Stimulated activated CD4-positive, alpha-beta T cell treated with anti-CD3 and anti-CD28 coated beads, Interleukin-12 subunit alpha, Interleukin-12 subunit beta, amount 100 ng/mL, for 4 hours (primary cell): ENCODE measurements at places on chromosomes 2 and 18.

DNA sequence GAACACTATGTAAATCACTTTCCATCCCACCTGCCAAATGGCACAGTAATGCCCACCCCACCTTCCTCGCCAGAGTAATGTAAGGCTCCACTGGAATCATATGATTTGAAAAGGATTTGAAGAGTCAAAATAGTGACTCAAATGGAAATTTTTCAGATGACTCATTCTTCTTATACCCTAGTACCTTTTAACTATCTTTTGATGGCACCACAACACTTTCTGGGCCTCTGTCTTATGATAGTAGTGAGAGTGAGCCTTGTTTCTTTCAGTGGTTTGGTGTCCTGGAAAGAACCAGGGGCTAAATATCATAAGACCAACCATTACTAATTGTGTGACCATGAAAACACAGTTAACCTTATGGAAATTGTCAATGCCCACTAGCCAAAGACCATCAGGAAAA, 235.4 kb upstream of the SLC14A2 start:
- no peak for DNase-seq

DNA sequence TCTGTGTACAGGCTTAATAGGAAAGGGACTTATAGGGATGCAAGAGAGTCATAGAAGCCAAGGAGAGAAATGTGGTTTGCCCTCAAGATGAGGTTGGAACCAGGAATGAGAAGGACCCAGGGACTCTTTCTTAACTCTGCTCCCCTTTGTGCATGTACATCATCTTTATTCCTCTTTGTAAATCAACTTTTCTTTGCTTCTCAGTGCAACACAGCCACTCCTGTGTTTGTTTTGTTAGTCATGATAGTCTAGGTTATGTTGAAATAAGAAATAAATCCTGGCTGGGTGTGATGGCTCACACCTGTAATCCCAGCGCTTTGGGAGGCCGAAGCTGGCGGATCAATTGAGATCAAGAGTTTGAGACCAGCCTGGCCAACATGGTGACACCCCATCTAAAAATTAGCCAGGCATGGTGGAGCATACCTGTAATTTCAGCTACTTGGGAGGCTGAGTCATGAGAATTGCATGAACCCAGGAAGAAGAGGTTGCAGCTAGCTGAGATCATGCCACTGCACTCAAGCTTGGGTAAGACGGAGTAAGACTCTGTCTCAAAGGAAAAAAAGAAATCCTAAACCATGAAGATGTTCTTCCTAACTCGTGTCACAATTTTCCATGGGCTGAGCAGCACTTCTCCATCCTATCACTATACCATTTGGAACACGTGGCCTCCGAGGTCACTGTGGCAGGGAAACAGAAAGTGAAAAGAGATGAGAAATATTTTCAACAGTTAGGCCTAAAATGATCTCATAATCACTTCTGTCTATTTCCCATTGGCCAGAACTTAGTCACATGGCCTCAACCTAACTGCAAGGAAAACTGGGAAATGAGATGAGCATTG, 73.0 kb upstream of the TMEM17 start:
- no peak for DNase-seq

- no peak for DNase-seq
These were observed 57.1 kb downstream of the ZFP36L2 start for GRCh38 chr2:43169099-43169945.

- DNase-seq: no peak
These were observed 57.3 kb upstream of the FAM117B start for GRCh38 chr2:202577250-202578183.

GRCh38 chr2:219404291-219404910, 13.8 kb upstream of the DES start:
- DNase-seq: no peak

- DNase-seq: no peak
These were observed 5.9 kb downstream of the RNF103 start for GRCh38 chr2:86617738-86618137.

GRCh38 chr18:41790687-41791086, 164.3 kb upstream of the PIK3C3 start:
- no peak for DNase-seq

- no peak for DNase-seq
These were observed 69.6 kb upstream of the RMDN2 start for GRCh38 chr2:37855283-37856041.

GRCh38 chr2:184114439-184114838, 483.9 kb upstream of the ZNF804A start:
- DNase-seq: no peak

- no peak for DNase-seq
These were observed 72.8 kb upstream of the FANCL start for GRCh38 chr2:58313926-58314325.

- no peak for DNase-seq
These were observed 739.7 kb downstream of the ERBB4 start for GRCh38 chr2:211798868-211799267.

DNA sequence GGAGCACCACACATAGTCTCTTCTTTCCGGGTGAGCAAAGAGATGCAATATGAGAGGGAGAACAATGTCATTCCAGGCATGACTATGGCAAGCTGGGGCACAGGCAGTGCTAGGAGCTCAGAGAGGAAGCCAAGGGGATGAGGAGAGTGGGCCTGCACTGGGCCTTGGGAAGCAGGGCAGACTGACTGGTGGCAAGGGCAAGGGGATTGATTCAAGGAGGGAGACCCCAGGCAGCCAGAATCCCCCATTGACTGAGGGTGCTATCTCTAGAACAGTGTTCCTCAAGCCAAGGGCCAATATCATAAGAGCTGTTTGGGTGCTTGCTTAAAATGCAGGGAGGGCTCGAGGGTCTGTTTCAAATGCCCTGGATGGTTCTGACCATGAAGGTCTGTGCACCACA, 36.1 kb downstream of the MARCO start:
- no peak for DNase-seq

DNA sequence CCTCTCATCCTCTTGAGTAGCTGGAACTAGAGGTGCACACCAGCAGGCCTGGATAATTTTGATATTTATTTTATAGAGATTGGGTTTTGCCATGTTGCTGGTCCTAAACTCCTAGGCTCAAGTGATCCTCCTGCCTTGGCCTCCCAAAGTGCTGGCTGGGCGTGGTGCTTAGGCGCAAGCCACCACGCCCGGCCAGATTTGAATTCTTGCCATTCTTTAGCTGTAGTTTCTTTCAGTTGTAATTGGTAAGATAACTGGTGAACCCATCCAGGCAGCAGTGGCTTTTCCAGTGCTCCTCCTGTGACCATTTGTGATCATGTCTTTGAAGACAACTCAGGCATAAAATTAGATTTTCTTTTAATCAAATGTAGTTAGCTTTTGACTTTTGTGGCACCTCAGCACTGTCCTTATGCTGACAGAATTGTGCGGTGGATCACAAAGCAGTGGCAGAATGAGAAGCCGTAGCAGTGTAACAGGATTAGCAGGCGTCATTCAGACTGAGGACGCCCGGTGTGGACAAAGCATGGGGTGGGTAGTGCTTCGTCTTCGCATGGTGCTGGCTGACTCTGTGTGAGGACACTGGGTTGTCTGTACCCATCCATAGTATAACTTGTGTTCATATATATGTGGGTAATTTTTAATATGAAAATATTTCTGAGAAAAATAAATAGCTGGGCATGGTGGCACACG, 30.0 kb upstream of the TOGARAM2 start:
- no peak for DNase-seq

- no peak for DNase-seq
These were observed 9.0 kb upstream of the TMEM214 start for GRCh38 chr2:27023740-27024139.

DNA sequence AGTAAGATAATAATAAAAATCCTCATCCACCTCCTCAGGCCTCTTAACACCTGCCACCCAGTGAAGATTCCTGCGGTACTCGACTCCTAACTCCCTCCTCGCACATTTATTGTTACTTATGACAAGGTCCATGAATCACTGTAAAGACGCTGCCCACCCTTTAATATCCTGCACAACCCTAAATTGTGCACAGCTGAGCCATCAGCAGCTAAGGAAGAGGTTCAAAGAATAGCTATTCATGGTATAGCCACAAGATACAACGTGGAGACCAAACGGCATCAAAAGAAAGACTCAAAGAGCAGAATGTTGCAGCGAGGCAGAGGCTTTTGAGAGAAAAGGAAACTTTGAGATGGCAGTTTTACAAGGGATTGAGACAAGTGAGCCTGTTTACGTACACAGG, 266.3 kb downstream of the SATB2 start:
- no peak for DNase-seq

GRCh38 chr2:59066787-59067399, 825.8 kb upstream of the FANCL start:
- DNase-seq: no peak

DNA sequence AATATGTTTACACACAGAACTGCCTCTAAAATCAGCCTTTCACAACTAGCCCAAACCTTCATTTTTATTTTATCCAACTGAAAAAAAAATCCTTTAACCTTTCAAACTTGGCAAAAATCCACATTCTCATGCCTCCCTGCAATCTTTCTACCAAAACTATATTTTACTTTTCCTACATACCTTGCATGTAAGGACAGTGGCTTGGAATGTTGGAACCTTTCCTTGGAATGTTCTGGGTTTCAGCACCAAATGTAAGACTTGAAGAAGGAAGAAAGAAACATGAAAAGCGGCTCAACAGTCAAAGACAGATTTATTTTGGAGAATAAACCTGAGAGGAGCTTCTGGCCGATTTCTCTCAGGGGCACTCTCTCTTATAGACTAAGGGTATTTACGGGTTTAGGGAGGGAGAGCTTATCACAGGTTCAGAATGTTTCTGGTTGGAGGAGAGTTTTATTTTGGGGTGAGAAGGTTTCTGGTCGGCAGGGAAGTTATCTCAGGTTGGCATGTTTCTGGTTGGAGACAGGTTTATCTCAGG, 79.7 kb downstream of the RRM2 start:
- DNase-seq: no peak

- no peak for DNase-seq
These were observed 79.4 kb downstream of the MARCHF4 start for GRCh38 chr2:216292886-216293301.

DNA sequence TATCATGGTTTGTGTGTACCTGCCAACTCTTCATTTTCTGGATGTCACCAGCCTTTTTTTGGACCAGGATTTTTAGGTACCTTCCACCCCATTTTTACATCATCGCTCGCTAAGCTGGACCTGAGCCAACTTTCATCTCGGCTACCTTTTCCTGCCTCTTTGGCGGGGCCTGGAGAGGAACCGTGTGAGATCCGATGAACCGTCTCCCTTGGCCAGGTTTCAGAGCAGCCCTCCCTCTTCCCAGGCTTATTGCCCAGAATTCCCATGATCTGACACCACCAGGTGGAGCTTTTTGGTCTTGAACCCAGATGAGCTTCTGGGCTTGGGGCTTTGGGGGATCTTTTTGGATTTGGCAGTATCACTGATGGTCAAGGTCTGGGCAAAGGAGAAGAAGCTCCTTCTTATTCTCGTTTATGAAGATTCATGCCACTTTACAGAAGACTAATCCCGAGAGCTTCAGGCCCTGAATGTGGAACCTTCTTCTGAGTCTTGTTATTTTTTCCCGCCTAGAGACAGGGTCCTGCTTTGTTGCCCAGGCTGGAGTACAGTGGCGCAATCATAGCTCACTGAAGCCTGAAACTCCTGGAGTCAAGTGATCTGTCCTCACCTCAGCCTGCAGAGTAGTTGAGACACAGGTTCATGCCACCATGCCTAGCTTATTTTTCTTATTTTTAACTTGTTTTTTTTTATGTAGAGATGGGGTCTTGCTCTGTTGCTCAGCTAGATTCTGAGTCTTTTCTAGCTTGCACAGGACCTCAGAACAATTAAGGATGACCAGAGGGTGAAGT, 50.4 kb downstream of the GATA6 start:
- DNase-seq: no peak

DNA sequence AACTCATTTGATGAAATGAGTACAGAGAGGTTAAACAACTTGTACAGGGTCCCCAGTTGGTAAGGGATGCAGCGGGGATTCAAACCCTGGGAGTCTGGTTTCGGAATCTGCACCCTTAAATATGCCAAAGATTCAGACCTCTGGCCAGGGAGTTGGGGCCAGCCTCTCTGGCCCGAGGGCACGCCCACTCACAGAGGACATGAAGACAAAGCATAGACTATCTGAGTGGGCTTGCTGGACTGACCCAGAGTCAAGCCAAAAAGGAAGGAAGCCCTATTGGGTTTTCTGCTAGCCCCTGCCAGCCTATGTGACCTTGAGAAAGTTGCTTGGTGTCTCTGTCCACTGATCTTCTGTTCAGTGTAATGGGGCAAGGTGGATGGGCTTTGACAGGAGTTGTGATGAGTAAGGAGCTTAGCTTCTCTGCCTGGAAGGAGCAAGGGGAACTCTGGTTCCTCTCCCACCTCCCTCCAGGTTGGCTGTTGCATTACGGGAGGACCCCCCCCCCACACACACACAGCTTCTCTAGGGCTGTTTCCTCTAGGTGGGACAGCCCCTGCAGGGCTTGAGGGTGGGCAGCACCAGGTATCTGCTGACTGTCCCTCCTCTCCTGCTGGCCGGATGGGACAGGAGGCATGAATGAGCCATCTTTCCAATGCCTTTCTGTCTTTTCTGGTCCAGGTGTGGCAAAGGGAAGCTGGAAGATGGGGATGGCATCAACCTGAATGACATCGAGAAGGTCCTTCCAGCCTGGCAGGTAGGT, 131.3 kb downstream of the CTIF start:
- DNase-seq: no peak

DNA sequence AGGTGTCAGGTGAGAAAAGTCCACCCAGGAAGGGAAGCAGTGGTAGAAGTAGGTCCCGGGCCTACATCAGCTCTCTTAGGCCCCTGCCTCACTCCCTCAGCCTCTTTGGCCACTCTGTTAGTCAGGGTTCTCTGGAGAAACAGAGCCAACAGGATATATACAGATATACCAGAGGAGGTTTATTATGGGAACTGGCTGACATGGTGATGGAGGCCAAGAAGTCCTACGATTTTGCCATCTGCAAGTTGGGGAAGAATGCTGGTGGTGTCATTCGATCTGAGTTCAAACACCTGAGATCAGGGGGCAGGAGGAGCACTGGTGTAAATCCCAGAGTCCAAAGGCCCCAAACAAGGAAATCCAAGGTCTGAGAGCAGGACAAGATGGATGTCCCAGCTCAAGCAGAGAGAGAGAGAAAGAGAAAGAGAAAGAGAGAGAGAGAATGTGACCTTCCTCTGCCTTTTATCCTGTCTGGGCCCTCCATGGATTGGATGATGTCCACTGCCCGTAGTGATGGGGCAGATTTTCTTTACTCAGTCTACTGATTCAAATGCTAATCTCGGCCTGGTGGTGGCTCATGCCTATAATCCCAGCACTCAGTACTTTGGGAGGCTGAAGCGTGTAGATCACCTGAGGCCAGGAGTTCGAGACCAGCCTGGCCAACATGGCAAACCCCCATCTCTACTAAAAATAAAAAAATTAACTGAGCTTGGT, 111.1 kb upstream of the MYCN start:
- DNase-seq: no peak

DNA sequence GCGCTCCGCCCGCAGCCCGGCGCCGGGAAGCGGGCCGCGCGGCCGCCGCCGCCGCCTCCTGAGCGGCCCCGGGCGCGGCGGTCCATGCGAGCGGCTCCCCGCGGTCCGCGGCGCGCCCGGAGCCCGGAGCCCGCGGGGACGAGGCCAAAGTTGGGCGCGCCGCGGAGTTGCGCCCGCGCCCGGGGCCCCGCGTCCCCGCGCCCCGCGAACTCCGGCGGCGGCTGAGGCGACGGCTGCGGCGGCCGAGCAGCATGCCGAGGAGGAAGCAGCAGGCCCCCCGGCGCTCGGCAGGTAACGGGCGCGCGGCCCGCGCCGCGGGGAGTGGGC, 992 bp downstream of the TSHZ1 start:
- no peak for DNase-seq
